Kidney (tissue), 22 donors: ENCODE measurements at places on chromosomes 16 and 17. TPM values are rescaled to one million over a fixed set of nuclear protein-coding genes. Genes with fewer than 3 reads are reported as not detected.

The TEX14 gene
- total RNA-seq = 0.22 TPM

The CD300LB gene
- 0.91 TPM for total RNA-seq

The SLC2A4 gene
- total RNA-seq = 4.2 TPM

The KRTAP4-3 gene
- total RNA-seq = not detected

The TBC1D3B gene
- 7.7 TPM for total RNA-seq

The SOST gene
- total RNA-seq = 0.09 TPM

The CCL3 gene
- total RNA-seq = 4.2 TPM
